Fibroblast of lung (primary cell): ENCODE measurements at places on chromosomes 1 and 21.

DNA sequence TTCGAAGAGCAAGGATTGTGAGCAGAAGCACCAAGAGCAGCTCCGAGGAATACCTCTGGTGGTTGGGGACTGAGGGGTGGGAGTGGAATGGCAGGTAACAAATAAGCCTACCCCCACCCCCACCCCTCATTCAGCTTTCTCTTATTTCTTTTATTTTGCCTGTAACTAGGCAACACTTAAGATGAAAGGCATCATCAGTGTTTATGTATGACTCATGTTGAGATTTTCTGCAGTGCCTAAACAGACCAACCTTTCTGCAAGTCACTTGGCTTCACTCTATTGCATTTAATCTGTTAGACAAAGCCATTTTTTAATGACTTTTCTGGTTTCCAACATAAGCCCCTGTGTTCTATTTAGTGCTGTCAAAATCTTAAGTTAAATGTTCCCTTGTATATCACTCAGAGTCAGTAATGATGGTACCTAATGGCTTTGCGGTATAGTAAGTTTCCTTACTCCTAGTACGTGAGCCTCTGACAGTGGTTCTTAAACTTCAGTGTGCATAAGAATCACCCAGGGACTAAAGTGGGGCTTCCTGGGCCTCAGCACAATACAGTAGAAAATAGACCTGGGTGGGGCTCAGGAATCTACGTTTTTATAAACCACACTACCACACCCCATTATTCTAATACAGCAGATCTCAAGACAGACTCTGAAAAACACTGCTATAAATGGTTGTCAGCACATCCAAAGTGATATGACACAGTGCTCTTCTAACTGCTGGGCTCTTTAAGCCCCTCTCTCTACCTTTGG is 19.9 kb downstream of the CASQ2 start:
- peak; percentile 79 for DNase-seq

DNA sequence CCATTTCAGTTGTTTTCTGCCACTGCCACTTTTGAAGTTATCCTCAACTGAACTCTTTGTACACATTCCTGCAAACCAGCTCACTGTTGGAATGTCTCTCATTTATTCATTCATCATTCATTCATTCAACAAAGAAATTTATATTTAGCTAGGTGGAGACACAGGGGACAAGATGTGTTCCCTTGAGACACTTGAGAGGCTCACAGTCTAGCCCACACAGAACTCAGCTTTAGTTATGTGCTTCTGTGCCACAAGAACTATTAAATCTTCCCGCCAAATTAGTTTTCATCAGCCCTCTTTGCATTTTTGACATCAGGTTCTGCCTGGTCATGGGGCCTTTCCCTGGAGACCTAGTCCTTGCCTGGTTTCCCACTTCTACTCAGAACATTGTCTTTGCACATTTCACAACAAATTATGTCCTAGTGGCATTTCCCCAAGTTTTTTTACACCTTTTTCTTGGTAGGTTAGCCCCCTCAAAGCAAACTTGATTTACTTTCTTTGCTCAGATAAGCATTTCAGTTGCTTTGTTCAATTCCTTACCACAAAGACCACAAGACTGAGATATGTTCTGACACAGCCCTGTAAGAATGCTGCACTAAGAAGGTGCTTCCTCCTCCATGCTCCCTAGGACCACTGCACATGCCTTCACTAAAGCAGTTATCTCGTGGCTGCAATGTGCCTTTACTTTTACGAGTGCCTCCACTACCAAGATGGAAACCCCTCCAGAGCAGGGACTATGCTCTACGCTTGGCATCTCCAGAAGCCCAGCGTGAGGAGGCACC is 31.0 kb downstream of the ILDR2 start:
- DNase-seq: no peak

- DNase-seq: no peak
Measured at GRCh38 chr1:7422081-7422480, 349.0 kb upstream of the VAMP3 start.

DNA sequence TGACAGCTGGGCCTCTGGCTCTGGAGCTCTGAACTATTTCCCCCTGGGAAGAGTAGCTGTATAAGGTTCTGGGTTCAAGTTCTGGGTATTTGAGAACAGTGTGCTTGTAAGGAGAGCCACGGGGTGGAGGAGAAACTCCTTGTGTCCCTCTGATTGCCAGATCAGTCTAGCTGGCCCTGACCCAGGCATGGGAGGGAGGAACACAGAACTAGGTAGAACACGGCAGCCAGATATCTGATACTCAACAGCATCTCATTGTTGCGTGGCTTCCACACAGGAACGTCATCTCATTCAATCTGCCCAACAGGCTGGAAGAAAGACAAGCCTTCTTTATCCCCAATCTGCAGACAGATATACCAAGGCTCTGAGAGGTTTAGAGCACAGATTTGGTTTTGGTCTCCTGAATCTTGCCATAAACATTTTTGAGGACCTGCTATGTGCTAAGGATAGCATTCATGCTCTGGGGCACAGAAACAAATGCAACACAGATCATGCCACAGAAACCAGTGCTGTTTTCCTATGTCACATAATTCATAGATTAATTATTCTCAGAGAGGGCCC is 83.8 kb downstream of the PLXNA2 start:
- DNase-seq: no peak

GRCh38 chr1:200184196-200184595 is 156.7 kb downstream of the NR5A2 start:
- DNase-seq: peak; percentile 64

- DNase-seq: peak; percentile 90
Measured at GRCh38 chr1:89974696-89975470, 20.0 kb upstream of the ZNF326 start.

DNA sequence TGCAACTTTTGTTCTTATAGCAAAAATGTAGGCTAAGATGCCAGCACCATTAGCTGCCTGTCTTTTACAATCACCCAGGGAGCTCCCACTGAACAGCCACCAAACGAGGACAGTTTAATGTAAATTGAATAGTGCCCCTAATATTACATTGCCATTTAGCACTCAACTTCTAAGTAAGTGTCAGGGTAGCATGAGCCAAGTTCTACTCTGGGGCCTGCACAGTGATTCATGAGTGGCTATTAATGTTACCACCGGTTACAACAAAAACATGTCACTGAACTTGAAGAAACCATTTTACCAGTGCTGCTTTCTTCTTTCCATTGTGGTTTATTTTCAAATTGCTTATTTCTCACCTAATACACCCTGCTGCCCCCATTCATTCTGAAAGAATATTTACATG is 295.6 kb upstream of the RRP15 start:
- DNase-seq: no peak
